ENCODE measurements at places on chromosomes 1 and 21.

GRCh38 chr1:90114521-90115141 lies 119.7 kb downstream of the ZNF326 start:
- DNase-seq: no peak

DNA sequence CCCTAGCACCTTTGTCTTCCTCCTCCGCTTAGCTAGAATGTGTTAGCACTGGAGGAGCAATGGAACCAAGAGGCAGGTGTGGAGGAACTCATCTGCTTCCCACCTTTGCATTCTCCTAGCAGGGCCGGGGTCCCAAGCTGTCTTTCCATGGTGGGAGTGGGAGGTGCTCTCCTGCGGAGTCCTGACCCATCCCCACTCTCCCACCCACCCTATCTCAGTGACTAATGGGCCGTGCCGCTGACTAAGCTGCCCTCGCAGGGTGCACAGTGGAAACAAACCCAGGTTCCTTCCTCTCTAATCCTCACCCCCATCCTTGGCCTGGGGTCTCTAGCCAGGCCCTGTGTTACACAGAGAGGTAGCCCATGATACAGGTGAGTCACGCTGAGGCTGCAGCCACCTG lies 177.5 kb downstream of the HIVEP3 start:
- DNase-seq: no peak

- DNase-seq: no peak
Observed at GRCh38 chr1:60923389-60924087, 158.8 kb upstream of the NFIA start.

DNA sequence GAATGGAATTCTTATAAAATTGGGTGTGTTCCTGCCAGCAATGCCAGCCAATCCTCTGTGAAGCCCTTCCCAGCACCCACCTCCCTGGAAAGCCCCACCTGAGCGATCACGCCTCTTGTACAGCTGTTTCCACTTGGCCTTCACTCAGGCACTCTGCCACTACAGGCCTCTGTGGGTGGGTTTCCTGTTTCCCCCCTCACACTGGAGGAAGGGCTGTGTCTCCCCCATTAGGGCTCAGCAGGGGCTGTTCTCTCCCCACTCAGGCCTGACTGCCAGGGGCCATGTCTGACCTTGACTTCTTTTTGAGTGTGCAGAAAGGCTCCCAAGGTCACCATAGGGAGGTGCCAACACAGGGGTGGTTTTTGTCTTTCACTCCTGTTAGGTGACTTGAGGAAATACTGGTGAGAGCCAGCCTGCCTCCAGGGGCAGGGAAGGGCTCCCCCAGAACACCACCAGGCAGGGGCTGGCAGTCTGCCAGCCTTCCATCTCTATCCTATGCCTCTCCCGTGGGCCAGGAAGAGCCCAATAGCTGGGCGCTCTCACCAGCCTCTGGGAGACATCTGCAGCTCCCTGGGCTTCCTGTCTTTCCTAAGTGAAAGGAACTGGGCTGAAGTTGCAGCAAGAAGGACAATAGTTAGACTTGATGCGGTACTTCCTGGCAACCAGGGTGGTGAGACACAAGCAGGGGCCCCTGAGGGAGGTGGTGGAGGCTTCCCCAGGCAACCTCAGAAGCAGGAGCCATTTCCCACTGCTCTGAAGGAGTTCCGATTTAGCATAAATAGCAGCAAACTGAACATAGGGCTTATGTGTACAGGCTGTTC lies 49.1 kb downstream of the ELK4 start:
- peak; percentile 56 for DNase-seq

DNA sequence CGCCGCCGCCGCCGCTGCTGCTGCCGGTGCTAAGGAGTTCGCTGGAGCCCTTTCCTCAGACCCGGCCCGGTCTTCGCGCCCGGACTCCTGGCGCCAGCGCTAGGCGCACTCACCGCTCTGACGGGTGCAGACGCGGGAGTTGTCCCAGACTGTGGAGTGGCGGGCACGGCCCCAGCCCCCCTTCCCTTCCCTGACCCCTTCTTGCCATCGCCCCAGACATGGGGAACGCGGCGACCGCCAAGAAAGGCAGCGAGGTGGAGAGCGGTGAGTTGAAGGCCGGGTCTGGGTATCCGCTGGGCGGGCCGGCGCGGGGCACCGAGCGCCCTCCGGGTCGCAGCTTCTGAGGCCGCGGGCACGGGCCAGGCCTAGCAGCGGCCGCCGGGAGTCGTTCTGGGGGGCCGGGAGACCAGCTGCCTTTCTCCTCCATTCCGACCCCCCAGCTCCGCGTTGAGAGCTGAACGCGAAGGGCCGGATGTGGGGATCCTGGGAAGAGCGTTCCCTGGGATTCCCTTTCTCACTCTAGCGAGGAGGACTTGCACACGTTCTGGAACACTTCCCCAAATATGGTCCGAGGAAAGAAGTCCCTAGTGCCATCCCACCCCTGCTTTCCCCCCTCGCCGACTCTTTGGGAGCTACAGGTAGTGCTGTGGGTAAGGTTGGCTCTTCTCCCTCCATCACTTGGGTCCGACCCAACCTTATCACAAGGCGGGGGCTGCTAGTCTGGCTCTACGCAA lies 65.8 kb upstream of the PRKACB start:
- peak; percentile 14 for DNase-seq

GRCh38 chr1:60274422-60275290 lies 201.1 kb upstream of the C1orf87 start:
- DNase-seq: no peak

DNA sequence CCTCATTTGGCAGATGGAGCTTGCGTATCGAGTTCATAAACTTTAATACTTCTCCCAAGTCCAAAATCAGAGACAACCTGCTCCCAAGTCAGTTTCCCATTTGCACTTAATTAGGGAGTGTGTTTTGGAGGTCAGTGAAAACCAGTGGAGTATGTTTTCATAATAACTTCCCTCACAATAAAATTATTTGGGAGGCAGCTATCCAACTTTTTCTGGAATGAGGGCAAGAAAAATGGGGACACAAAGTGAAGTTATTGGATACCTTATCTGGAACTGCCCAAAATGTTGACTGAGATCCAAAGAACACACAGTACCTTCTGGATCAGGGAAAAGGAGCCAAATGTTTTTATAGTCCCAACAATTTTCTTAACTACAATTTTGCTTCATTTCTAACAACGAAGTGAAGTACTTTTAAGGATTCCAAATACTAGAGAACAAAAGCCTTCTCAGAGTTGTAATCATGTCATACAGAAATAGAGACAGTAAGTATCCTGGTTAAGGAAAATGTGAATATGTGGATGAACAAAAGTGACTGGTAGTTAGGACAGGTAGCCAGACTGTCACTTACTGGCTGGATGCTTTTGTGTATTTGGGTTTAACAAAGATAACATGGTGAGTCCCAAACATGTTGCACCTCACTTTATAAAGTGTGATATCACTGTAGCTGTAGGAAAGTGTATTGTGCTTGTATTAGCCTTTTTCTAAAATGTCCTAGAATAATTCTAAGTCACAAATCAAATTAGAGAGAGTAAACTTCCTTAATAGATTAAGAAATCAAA lies 325.0 kb downstream of the HLX start:
- DNase-seq: no peak

GRCh38 chr1:113616156-113616555 lies 143.1 kb downstream of the PHTF1 start:
- DNase-seq: no peak

DNA sequence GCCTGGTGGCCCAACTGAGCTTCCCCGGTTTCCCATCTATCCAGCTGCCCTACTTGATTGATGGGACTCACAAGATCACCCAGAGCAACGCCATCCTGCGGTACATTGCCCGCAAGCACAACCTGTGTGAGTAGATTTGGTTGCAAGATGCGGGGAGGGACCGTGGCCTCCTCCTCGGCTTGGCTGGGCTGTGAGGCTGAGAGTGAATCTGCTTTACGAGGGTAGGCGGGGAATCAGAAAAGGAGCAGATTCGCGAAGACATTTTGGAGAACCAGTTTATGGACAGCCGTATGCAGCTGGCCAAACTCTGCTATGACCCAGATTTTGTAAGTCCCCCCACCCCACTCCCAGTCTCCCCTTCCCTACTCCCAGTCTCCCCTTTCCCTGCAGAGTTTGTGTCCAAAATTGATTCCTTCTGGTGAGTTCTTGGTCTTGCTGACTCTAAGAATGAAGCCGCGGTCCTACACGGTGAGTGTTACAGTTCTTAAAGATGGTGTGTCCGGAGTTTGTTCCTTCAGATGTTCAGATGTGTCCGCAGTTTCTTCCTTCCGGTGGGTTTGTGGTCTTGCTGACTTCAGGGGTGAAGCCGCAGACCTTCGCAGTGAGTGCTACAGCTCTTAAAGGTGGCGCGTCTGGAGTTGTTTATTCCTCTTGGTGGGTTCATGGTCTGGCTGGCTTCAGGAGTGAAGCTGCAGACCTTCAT lies 1.5 kb downstream of the GSTM2 start:
- no peak for DNase-seq
